ENCODE measurements at places on chromosomes 5 and 9.

DNA sequence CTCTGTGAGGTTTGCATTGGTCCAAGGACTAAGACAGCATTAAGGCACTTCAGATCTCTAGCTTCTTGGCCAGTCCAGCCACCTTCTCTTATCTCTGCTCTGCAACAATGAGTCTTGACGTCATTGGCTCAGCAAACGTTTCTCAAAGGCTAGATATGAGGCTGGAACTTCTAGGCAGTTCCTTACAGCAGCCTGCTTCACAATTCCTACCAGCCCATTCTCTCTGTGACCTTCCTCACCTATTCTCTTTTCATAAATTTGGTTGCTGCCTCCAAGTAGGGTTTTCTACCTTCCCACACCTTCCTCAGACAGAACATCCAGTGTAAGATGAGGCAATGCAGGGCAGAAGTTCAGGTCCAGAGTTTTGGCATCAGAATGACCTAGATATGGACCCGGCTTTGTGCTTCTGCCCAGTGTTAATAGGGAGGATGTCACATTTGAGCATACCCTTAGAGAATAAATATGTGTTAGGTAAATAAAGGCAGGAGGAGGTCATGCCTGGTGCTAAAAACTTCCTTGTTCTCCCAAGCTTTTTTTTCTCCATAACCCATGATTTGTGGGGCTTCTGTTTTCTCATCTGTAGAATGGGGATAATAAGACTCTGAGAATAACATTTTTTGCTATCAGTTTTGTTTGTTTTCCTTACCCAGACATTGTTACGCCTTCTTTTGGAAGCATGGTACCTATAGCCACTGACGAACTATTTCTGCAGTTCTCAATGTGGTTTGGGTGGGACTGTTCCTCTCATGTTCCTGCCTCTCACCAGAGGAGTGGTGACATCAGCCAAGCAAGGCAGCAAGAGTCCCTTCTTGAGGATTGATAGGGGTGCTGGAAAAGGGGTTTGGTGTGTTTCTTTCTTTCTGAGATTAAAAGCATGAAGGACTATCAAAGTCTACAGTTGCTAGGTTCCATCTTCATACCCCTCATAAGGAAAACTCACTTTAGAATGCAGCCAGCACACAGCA, 220.6 kb upstream of the TRIM32 start:
- no peak for DNase-seq

GRCh38 chr9:127557466-127557869, 54.6 kb upstream of the STXBP1 start:
- no peak for DNase-seq

GRCh38 chr9:16434526-16434925, 435.9 kb downstream of the BNC2 start:
- no peak for DNase-seq

GRCh38 chr5:79133121-79133656, 21.6 kb downstream of the BHMT start:
- peak; percentile 78 for DNase-seq

- no peak for DNase-seq
These were observed 621 bp downstream of the CEP72 start for GRCh38 chr5:612498-613424.

- no peak for DNase-seq
These were observed 185.5 kb downstream of the TAF11L14 start for GRCh38 chr5:17819783-17820182.

- no peak for DNase-seq
These were observed 33.6 kb downstream of the SLC6A7 start for GRCh38 chr5:150223474-150223873.

DNA sequence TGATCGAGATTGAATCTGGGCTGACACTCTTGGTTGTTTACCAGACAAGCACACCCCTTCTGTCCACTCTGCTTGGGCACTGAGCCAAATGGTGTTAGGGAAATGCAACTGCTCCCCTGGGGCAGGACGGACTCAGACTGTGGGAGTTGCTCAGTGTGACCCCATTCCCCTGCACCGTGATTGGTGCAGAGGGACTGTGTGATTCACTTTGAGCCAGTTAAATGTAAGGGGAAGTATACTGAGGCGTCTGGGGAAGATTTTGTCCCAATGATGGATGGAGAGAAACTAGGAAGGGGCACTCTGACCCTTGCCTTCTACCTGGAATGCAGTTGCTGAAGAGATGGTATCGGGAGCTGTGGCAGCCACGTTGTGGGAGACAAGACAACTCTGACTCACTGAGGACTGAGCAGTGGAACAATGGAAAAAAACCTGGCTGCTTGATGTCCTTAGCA, 196.0 kb upstream of the ANKRD55 start:
- DNase-seq = no peak

DNA sequence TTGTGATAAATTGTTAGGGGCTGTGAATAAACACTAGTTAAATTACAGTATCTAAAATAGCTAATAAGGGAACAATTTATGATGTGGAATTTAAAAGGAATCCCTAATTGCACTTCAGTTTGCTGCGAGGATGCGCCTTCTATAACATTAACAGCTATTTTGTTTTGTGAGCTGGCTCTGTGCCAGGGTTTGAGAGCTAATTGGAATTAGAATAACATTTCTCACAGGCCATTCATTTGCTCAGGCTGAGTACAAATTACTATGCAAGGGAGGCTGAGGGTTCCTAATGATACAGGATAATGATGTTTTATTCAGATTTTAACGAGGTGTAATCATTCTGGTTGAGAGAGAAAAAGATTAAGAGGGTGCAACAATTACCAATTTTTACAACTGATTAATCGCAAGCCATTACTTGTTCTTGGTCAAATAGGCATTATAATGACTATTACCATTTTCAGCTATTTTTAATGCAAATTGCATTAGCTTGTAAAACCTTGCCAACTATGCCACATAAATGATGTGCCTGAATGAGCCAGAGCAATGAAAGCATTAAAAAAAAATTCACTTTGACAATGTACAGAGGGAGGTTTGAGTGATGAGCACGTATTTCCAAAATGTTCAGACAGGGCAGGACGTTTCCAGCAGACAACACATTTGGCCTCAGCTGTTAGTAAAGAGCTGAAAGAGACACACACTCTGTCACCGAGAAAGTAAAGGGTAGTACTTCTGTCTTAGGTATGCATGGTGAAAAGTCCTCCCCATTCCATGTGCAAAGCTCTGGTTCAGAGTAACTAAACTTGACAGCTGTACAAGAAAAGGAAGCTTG, 576.5 kb downstream of the TLE1 start:
- peak; percentile 58 for DNase-seq

- DNase-seq = peak; percentile 67
These were observed 507.8 kb downstream of the MAT2B start for GRCh38 chr5:164013077-164013670.

DNA sequence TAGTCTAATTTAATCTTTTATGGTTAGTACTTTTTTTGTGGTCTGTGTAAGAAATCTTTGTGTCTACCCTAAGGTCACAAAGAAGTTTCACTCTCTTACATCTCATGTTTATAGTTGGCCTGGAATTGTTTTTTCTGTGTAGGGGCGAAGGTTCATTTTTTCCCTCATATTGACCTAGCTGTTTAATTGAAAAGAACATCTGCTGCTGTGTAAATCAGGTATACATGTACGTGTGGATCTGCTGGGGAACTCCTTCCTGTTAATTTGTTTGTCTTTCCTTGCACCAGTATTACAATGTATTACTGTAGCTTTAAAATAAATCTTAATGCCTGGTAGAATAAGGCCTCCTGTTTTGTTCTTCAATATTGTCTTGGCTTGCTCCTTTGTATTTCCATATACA, 37.8 kb downstream of the EXOSC2 start:
- DNase-seq = no peak

DNA sequence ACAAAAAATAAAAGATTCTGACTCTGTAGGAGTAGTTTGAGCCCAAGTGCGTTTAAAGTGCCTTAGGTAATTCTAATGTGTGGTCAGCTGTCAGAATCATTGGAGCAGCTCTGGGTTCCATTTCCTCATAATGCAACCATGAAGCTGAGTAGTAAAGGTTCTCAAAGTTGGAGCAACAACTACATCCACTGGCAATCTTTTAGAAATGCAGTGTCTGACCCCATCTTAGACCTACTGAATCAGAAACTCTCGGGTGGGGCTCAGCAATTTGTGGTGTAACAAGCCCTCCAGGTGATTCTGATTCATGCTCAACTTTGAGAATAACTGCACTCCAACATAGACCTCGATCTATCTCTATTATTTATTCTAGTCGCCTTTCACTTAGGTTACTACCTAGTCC, 7.6 kb upstream of the ALDH1A1 start:
- DNase-seq = no peak

DNA sequence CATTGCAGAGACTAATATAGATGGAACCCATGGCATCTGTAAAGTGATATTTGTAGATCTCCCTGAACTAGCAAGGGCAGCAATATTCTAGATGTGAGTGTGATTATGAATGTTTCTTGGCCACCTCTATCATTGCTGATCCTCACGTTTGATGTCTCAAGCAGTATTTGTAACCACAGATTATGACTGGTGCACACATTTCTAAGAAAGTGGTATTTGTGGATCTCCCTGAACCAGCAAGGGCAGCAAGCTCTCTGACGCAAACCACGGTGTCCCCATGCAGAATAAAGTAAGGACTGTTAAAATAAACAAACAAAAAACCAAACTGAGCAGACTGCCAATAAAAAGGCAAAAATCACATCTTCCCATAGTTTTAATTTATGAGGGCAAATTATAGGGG, 301.3 kb downstream of the CSNK1G3 start:
- no peak for DNase-seq

GRCh38 chr5:102902135-102902448, 147.0 kb downstream of the PAM start:
- no peak for DNase-seq

- no peak for DNase-seq
These were observed 3.3 kb upstream of the FBXW11 start for GRCh38 chr5:172009536-172010270.

DNA sequence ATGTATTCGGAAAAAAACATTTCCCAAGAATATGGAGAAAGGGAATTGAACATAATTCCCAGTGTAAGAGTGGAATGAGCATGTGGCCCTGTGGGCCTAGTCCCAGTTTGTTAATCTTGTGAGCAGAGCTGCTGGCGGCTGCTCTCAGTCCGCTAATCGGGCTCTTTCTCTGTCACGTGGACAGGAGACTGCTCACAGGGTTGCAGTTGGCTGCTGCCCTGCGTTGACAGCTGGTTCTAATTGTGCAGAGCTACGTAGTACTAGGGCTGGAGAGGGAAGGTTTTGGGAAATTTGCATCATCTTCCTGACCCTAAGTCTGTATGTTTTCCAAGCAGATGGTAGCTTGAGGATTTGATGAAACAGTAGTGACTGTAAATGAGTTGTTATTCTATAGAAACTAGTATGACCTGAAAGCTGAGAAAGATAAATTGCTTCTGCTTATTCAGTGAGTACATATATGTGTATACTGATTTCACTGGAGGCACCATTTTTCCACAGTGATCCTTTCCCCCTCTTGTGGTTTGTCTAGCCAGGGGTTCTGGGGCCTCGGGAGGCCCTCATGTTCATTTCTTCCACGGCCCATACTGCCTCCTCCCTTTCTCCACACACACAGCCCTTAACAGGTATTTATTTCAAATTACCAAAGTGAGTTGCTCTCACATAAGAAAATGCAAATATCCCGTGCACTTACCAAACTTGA, 100.6 kb downstream of the ANGPTL2 start:
- peak; percentile 91 for DNase-seq

- peak; percentile 15 for DNase-seq
These were observed 32.7 kb downstream of the TMEFF1 start for GRCh38 chr9:100505564-100506159.

- DNase-seq = no peak
These were observed 74.9 kb downstream of the GTF3C4 start for GRCh38 chr9:132744881-132745755.

GRCh38 chr5:126503602-126504104, 80.4 kb downstream of the GRAMD2B start:
- no peak for DNase-seq

DNA sequence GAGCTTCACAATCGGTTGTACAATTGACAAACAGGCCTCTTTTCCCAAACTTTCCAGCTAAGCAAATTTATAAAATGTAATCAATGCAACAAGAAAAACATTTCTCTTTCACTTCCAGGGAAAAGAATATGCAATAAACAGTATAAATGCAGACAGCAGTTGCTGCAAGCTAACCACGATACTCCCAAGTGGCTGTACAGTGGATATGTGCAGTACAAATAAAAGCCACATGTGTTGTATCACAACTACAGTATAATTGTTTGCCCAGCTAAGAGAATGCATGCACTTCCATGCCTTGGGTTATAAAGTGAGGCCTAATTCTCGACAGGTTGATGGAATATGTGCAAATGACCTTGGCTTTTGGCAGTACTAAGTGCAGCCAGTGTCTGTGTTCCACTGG, 16.7 kb upstream of the PDCL start:
- no peak for DNase-seq

DNA sequence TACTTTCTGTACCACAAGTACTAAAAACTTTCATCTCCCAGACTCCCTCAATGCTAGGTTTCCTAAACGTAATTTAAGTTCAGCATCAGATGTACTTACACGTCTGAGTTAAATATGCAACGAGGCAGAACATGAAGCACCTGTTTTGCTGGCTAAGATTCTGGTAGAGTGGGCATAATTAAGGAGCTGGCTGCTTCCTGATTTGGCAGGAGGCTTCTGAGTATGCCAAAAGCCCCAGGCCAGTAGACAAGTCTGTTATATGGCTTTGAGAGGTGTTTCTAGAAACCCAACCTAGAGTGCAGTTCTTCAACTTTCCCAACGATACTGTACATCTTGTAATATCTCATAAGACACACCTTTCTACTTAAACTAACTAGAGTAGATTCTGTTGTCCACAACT, 13.6 kb downstream of the TICAM2 start:
- no peak for DNase-seq

DNA sequence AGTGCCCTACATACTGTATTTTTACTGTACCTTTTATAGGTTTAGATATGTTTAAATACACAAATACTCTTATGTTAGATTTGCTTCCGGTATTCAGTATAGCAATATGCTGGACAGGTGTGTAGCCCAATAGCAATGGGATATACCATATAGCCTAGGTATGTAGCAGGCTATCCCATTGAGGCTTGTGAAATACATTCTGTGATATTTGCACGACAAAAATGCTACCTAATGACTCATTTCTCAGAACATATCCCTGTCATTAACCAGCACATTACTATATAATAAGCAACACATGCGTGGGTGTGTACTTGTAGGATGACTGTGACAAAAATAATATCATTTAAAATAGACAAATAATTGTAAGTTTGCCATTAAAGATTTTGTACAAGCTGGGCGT, 208.8 kb downstream of the MRPS30 start:
- DNase-seq = no peak

DNA sequence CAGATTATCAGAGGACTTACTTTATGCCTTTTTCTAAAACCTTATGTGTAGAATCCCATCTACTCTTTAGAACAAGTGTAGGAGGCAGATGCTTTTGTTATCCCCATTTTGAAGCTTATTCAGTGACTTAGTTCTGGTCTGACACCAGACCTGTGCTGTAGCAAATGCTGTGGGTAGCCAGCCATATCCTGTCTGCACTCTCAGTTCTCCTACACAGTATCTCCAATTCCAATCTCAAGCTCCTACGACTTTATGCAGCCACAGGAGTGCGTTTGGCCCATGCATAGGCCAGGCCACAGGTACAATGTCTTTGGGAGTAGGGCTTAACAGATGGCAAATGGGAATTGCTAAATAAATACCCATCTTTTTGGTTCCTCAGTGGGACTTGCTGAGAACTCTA, 292.6 kb downstream of the MCTP1 start:
- DNase-seq = no peak
